ENCODE measurements at places on chromosomes 12 and 14.

GRCh38 chr12:7100239-7100638 lies 8.0 kb upstream of the C1R start:
- no peak for DNase-seq

GRCh38 chr12:121634836-121635235 lies 8.5 kb downstream of the ORAI1 start:
- no peak for DNase-seq

DNA sequence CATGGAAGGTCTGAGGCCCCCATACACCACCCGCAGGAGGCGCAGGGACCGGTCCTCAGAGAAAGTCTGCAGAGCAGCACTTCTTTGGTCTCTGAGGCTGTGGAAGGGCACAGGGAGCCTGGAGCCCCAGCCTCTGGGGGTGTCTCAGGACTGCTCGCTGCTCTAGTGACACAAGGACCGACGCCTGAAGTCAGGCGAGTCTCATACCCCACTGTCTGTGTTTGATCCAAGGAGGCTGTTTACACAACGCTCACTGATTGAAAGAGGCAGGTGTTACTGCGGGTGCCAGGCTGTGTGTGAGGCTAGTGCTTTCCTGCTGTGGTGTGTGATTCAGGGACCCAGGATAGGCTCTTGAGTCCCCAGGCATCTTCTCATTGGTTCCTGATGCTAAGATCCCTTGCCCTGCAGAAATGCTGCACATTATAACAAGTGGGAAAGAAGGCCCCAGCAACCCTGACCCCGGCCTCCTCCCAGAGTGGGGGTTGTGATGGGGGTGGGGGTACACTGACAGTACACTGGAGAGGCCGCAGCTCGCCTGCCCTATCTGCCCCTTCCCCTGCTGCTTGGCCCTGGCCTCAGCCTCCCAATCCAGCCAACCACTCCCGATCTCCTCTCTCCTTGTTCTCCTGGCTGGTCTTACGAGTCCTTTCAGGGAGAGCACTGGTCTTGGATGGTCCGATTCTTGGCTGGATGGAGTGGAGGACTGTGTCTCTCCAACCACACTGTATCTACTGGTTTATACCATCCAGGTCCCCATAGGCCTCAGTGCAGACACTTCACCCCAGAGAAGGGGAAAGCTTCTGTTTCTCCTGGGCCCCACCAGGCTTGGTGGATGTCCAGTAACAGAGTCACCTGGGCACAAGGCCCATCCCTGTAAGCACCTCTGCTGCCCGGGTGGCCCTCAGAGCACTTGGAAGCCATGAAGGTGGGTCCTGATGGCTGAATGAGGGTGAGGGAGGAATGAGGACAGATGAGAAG lies 6.6 kb downstream of the CACNA2D4 start:
- no peak for DNase-seq

DNA sequence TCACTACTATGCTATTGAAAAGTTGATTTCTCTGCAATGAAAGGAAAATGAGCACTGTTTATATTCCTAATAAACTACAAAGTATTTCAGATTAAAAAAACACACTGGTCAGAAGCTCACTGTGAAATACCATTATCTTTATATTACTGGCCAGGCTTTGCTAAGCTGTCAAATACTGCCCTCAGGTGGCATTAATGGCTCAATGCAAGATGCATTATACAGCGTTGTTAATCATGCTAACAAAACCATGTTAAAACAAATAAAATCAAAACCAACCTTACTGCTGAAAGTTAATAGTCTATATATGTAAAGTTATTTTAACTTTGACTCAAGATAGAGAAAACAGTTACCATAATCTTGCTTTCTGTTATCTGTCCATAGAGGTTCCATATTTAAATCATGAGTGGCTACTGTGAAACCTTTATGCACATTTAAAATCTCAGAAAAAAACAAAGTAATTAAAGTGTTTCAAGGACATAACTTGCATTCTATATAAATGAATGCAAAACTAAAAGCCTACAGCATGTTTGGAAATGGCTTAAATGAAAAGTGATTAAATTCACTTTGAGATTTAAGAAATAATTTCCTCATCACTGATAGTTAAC lies 121.7 kb downstream of the RALGAPA1 start:
- no peak for DNase-seq

DNA sequence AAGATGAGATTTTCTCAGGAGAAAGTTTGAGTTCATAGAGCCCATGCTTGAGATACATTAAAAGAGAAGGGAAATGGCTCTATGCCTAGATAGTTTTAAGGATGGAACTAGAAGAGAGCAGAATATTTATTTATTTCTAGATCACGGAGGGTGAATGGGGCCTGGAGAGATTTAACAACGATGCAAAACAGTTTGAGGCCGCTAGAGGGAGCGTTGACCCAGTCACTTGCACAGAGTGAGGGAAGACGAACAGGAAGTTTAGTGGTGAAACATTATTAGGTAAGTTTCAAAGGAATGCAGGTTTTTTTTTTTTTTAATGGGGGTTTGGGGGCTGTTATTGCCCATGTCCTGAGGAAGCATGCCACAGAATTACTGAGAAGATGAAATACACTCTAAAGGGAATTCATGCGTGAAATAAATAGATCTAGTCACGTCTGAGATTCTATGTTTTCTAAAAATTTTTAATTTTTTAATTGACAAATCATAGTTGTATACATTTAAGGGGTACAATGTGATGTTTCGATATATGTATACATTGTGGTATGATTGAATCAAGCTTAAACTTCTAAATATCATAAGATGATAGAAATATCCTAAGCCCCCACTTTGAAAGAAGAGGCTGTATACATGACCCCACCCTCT lies 14.8 kb upstream of the PPP1R1A start:
- peak; percentile 34 for DNase-seq

DNA sequence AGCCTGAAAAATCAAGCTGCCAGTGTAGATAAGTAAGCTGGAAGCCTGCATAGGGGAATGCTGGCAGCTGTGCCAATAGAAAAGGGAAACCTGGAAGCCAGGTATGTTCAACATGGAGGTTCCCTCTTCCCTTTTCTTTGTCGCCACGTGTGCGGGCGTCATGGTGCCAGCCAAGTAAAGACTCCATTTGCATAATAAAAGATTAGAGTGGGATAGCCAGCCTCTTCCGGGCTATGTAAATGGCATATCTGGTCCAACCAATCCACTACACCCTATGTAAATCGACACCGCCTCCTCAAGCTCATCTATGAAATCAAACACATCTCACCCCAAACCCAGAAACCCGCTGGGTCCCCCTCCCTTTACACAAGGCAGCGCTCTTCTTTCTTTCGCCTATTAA lies 5.6 kb upstream of the ADGRD1 start:
- no peak for DNase-seq

DNA sequence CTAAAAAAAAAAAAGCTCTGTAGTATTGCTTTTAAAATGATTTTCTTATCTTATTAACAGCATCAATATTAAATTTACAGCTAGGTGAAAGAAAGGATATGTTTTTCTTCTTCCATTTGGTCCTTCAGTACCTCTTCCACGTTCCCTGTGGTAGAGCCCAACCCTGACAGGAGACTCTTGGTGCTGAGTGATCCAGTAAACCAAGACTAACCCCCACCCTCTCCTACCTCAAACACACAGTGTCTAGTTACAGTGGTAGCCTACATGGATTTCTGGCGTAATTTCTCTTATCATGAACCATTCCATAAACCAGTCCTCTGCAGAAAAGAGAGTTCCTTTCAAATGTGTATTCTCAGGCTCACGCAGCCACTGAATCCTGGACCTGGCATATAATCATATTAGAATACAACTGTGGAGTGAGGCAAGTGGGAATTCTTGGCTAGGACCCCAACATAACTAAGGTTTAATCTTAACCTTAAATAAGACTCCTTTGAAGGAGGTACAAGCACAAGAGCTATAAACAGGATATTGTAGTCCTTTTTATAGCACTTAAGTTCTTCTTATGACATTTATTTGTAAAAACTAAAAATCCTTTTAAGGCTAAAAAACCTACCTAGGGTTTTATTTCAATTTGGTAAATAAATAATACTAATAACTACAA lies 27.1 kb downstream of the TXNRD1 start:
- DNase-seq = no peak

DNA sequence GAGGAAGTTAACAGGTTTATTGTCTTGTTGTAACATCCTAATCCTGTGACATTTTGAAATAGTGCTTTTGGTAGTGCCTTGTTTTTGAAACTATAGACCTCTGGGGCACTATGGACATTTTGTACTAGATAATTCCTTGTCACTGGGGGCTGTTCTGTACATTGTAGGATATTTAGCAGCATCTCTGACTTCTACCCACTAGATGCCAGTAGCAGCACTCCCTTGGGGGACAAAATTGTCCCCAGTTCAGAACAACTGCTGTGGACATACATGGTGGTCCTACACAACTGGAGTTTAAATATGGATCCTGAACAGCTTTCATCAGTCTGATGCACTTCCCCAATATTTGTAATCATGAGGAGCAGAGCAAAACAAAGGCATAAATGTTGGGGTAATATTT lies 264.7 kb downstream of the RAD51B start:
- no peak for DNase-seq

DNA sequence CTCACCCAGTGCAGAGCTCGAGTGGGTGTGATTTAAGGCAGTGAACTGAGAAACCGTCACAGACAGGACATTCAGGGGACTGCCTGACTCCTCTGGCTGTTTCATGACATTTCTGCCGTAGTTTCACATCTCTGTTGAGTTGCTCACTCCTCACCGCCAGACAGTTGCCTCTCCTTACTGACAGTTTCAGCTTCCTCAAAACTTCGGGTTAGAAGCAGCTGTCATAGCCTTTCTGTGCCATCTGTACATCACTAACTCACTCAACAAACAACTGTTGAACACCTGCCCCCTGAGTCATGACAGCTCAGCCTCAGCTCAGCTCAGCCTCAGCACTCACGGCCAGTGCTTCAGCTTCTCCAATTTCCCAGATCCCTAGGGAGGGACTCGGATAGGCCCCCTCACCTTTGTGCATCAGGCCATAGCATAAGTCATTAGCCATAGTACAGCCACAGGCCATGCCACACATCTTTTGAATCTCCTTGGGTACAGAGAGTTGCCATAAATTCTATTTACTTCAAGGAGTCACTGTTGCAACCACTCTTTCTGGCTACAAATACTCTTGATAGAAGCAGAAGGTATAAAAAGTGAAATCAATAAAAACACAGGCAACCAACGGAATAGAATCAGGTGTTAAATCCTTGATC lies 6.2 kb upstream of the SLC15A4 start:
- no peak for DNase-seq

DNA sequence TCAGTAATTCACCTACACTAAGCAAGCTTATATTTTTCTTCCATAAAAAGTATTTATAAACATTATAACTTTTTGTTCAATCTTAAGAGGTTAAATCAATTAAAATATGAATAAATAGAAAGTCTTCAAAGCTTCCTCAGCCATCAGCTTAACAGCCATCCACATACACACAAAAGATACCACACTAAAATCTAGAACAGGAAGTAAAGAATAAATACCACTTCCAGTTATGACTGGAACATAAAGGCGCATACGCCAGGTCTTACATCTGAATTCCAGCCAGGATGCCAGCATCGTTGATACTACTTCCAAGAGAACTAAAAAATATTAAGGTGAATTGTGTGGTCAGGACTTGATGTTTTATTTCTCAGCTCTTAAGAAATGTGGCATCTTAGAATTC lies 17.0 kb downstream of the SIX1 start:
- DNase-seq = no peak

- DNase-seq = no peak
Observed at GRCh38 chr14:53519137-53519536, 366.0 kb upstream of the DDHD1 start.

GRCh38 chr14:81831128-81831820 lies 297.6 kb upstream of the SEL1L start:
- no peak for DNase-seq

- no peak for DNase-seq
Observed at GRCh38 chr14:25615174-25615573, 565.2 kb upstream of the STXBP6 start.

DNA sequence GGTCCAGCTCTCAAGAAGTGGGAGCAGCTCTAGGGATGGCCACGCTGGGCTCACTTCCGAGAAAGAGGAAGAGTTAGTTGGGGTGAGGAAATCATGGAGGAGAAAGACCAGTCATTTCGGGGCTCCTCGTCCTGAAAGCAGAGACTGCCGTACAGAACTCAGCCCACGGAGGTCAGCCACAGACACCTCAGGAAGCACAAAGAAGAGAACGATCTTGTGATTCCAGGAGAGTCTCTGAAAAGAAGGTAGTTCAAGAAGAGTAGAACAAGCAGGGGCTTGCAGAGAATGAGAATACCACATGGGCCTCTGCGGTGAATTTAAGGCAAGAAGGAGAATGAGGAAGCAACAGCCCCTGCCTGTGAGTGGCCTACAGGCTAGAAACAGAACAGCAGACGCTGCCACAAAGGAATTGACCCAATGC lies 311.9 kb downstream of the CACNA1C start:
- DNase-seq = no peak

DNA sequence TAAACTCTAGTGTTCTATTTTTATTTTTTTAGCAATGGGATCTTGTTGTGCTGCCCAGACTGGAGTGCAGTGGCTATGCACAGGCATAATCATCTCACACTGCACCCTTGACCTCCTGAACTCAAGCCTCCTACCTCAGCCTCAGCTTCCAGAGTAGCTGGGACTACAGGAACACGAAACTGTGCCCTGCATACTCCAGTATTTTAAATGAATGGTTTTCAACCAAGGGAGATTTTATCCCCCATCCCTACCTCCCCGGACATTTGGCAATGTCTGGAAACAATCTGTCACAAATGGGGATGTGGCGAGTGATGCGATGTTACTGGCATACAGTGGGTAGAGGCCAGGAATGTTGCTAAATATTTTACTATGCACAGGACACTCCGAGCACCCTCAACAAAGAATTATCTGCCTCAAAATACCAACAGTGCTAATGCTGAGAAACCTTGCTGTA lies 2.1 kb downstream of the CBX5 start:
- no peak for DNase-seq

GRCh38 chr14:63286071-63286470 lies 32.7 kb downstream of the GPHB5 start:
- DNase-seq = no peak

GRCh38 chr14:20489093-20489994 lies 16.0 kb upstream of the RNASE10 start:
- DNase-seq = no peak

DNA sequence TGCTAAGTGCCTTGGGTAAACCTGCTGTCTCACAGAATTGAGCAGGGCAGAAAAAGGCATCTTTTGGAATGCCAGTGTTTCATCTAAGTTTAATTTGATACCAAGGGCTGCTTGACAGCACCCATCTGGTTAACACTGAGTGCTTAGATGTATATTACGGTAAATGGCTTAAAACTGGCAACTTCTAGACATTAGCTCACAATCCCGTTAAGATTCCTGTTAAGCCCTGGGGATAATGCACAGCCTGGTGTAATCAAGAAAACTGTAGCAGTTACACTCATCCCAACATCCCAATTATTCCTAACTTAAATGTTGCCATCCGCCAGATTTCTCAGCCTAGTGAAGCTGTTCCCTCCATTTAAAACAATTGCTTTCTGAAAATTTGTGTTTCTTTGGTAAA lies 29.9 kb downstream of the PPFIBP1 start:
- DNase-seq = no peak

DNA sequence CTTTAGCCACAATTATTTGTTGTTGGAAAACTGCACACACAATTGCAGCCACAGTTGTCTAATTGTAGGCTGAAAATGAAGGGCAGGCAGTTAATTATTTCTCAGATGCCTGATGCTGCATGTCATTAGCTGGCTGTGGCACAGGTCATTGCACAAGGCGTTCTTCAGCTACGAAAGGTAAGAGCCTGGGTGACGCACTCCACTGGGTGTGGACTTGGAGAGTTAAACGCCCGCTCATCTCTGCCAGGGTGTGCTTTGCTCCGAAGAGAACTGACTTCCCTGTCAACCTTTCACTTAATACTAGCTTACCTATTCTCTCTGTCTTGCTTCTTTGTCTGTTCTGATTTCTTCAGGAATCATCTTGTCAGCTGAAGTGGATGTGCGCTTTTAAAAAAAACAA lies 91.4 kb upstream of the CPM start:
- peak; percentile 15 for DNase-seq

All from nucleus accumbens (tissue), 56 donors.